ENCODE measurements at places on chromosomes 11 and 22. TPM values are rescaled to one million over a fixed set of nuclear protein-coding genes. Genes with fewer than 3 reads are reported as not detected.

GAS2 gene
- 0.32 TPM for polyA plus RNA-seq

- no peak for DNase-seq
These were observed 267.3 kb downstream of the DLG2 start for GRCh38 chr11:85359859-85360258.

DNA sequence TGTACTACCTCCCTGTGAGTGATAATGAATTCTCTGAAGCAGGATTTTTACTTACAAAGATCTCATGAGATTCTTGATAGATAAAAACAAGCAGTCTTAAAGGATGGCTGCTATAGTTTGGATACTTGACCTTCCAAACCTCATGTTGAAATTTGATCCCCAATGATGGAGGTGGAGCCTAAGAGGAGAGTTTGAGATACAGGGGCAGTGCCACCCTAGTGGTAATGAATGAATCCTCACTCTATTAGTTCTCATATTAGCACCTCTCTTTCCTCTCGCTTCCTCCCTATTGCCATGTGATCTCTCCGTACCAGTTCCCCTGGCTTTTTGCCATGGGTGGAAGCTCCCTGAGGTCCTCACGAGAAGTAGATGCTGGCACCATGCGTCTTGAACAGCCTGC, 37.9 kb upstream of the OR8B8 start:
- DNase-seq = no peak

- peak; percentile 71 for DNase-seq
These were observed 161.6 kb upstream of the BDNF start for GRCh38 chr11:27861706-27862430.

- DNase-seq = no peak
These were observed 16.6 kb upstream of the EFCAB6 start for GRCh38 chr22:43828725-43828997.

DNA sequence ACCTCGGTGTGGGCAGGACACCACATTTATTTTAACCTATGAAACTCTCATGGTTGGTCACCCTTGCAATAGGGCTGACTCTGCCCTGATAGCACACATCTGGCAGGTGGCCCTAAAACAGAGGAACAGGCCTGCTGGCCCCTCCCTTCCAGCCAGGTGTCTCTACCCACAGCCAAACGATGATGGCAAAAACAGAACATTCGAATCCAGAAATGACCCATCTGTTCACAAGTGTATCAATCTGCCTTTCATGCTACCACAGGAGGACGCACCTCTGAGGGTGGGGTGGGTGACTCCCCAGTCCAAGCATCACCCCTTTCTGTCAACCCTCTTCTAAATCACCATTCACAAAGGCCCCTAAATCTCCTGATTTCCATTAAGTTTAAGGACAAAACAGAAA, 118.1 kb downstream of the ETS1 start:
- no peak for DNase-seq

- no peak for DNase-seq
These were observed 245.5 kb downstream of the BRD1 start for GRCh38 chr22:49582181-49582580.

- DNase-seq = no peak
These were observed 25.7 kb upstream of the TMPRSS4 start for GRCh38 chr11:118051136-118051610.

SYCE3 gene
- not detected for polyA plus RNA-seq

- no peak for DNase-seq
These were observed 16.0 kb downstream of the TRPM5 start for GRCh38 chr11:2428322-2428795.

Data from AG04450 (cell line).